ENCODE measurements at places on chromosomes 13 and 19.

DNA sequence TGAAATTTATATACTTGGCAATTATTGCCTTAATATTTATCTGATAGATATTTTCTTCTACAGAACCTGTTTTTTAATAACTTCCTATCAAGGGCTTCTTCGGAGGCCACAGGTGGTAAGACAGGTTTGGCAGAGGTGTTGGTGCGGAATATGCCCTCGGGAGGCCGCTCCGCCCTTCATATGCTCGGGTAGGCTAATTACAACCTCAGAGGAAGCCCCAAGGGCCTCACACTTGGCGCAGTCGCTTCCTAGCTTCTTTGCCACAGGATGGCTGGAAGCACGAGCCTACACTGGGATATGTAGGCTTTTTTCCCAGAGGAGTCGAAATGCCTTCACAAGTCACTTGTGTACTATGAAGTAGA is 68.8 kb downstream of the LMO7 start:
- no peak for DNase-seq

GRCh38 chr13:74025369-74025768 is 108.8 kb downstream of the KLF12 start:
- no peak for DNase-seq

DNA sequence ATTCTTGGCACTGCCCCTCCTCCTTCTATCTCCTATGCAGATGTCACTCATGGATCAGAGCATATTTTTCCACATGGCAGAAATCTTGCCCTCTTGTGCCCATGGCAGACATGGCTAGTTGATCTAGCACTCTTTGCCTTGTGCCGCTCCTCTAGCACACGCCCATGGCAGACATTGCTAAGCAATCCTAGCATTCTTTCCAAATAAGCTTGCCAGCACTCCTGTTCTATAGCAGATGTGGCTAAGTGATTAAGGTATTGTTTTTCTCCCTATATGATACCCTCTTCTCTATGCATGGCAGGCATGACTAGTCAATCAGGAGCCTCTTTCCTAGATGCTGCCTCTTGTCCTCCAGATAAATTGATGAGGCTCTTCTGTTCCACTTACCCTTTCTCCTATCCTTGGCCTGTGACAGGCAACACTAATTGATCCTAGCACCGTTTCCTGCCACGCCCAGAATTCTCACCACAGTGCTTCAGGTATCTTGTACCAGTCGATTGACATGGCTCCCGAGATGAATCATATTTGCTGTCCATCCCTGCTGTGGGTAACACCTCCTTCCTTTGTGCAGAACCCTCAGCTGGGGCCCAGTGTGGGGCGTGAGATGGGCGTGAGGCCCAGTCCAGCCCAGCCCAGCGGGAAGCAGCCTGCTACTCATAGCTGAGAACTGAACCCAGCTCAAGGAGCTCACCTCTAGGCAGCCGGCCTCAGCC is 26.9 kb downstream of the TMED1 start:
- no peak for DNase-seq

- DNase-seq = no peak
Measured at GRCh38 chr19:50794876-50795663, 4.9 kb downstream of the ACP4 start.

- DNase-seq = no peak
Measured at GRCh38 chr13:114058051-114058867, 74.2 kb downstream of the RASA3 start.

GRCh38 chr13:95279016-95279415 is 22.2 kb downstream of the ABCC4 start:
- no peak for DNase-seq

GRCh38 chr19:30743702-30744101 is 371.5 kb downstream of the ZNF536 start:
- no peak for DNase-seq

GRCh38 chr13:51635137-51635878 is 51.0 kb downstream of the WDFY2 start:
- DNase-seq = no peak

GRCh38 chr13:41622432-41623429 is 165.4 kb downstream of the RGCC start:
- no peak for DNase-seq

DNA sequence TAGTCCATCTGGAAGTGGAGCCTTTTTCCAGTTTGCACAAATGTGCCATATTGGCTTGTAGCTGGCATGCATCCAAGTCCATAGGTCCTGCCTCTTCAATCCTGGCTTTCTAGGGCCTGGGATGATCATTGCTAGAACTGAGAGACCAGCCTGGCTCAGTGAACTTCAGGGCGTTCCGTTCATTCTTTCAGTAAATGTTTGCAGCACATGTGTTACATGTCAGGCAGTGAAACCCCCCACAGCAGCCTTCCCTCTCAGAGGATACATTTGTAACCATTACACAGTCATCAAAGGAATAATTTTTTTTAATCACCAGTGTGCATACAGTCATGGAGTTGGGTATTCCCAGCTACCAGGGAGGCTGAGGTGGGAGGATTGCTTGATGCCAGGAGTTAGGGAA is 9.7 kb downstream of the FUT2 start:
- no peak for DNase-seq

DNA sequence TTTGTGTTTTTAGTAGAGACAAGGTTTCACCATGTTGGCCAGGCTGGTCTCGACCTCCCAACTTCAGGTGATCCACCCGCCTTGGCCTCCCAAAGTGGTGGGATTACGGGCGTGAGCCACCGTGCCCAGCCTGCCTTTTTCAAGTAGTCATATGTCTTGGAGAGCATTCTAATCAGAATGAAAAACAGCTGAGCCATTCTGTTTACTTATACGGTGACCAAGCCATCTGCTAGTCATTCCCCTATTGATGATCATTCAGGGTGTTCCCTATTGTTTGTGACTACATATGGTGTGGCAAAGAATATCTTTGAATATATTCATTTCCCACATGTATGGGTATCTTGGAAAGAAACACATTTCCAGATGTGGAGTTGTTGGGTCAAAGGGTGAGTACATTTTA is 17.2 kb downstream of the BLOC1S3 start:
- DNase-seq = no peak

DNA sequence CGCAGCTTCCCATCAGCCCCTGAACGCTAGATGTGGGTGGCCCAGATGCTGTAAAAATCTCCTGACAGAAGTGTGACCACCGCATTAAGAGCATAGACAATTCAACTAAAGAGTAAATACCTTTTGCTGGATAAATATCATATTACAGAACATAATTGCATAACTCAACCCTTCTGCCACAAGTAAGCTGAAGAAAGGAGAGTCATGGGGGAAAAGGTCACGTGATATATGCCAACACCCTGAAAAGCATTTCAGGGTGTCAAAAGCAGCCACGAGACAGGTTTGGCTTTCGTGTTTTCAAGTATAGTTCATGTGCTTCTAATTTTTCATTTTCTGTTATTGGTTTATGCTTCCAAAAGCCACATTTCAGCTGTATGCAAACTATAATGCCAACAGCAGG is 71.3 kb downstream of the LHFPL6 start:
- no peak for DNase-seq

DNA sequence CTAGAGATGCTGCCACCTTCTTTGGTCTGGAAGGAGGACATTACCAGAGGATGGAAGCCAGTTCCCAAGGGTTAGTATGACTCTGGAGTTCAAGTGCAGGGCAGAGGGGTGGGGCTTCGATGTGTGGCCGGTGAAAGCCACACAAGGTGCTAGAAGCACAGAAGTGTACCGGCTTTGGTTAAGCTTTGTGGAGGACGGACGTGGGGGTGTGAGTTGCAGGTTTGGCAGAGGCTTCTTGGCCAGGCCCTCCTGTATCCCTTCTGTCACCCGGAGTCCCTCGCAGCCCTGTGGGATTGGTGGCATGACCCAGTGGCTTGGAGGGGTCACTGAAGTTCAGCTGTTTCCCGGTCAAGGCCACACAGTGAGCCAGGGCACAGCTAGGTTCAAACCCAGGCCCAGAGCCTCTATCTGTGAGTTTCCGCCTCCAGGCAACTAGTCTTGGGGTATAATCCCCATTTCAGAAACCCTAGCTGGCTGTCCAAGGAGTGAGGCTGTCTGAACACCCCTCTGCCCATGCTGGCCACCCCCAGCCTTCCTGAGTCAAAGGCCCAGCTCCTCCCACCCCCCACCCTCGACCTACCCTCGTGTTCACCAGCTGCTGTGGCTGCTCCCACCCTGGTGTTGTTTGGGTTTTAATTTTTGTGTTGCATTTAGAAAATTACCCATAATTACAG is 4.6 kb upstream of the SSBP4 start:
- no peak for DNase-seq

GRCh38 chr19:28281676-28282075 is 931.3 kb downstream of the UQCRFS1 start:
- no peak for DNase-seq

DNA sequence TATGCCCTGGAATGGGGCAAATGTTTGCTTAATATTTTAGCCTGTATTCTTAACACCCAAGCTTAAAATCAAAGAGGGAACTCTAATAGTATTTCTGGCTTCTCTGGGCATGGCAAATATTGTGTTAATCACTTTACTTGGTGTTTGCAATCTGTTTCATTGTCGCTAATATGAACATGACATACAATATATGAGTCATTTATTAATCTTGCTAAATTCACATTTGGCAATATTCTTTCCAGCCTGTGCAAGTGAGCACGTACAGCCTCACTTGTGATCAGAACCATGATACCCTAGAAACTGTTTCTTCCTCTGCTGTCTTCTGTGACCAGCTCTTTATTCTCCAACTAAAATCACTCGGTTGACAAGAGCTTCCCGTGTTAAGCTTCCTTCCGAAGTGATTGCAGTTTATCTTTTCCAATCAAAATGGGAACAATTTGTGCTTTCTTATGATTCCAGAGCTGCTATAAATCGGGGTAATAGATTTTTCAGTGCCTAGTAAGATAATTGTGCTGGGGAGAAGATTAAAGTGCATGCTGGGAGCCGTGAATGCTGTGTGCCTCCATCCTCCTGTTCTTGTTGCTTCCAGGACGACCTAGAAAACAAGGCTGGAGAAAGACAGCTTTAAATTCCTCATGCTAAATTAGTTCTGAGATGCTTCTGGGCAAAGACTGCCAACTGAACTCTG is 153.0 kb upstream of the TMTC4 start:
- DNase-seq = no peak

DNA sequence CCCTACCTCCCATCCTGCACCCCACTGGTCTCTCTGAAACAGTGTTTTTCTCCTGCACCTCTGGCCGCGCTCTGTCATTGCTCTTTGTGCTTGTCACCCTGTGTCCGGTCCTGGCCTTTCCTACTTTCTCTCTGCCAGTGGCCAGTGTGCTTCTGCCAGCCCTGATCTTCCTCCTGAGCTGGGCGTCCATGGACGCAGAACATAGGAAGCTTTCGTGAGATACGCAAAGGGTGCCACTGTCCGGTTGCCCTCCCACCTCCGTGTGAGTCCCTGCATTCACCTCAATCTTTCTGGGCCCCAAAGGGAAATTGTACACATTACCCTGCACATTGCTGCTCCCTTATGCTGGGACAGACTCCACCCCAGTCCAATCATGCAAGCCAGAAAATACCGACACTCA is 105.7 kb upstream of the SOX1 start:
- no peak for DNase-seq

DNA sequence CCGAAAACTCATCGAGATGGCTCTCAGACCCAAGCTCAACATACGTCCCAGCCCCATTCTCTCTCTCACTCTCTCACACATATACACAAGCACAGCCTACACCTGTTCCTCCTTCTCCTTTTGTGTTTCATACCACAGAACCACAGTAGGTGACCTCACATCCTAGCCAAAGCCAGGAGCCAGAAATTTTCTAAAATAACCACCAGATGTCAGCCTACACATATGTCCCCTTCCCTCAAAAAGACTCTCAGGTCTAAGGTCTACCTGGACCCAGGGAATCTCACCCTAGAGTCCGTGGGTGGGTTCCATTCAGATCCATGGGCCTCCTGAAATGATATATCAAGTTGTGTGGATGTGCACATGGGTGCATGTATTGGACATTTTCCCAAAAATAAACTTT is 104.2 kb upstream of the IPO5 start:
- DNase-seq = no peak

- no peak for DNase-seq
Measured at GRCh38 chr13:94711561-94712286, 621 bp downstream of the SOX21 start.

GRCh38 chr19:29417048-29417447 is 108.7 kb upstream of the VSTM2B start:
- DNase-seq = no peak

GRCh38 chr19:2561895-2562294 is 86.0 kb downstream of the GADD45B start:
- DNase-seq = peak; percentile 13

- DNase-seq = no peak
Measured at GRCh38 chr13:111402441-111402840, 82.0 kb downstream of the TEX29 start.

DNA sequence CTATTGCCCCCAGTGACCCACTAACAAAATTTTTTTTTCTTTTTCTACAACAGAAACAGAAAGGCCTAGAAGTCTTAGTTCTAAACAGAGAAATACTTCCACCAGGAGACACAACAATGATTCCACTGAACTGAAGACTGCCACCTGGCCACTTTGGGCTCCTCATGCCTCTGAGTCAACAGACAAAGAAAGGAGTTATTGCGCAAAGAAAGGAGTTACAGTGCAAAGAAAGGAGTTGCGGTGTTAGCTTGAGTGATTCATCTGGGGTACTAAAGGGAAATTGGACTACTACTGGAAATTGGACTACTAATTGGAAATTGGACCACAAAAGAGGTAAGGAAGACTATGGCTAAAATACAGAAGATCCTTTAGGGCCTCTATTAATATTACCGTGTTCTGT is 116.6 kb downstream of the PCDH17 start:
- DNase-seq = no peak

- DNase-seq = no peak
Measured at GRCh38 chr13:20684546-20684945, 19.0 kb upstream of the IL17D start.

- peak; percentile 90 for DNase-seq
Measured at GRCh38 chr19:17475541-17476115, 5.3 kb downstream of the SLC27A1 start.

DNA sequence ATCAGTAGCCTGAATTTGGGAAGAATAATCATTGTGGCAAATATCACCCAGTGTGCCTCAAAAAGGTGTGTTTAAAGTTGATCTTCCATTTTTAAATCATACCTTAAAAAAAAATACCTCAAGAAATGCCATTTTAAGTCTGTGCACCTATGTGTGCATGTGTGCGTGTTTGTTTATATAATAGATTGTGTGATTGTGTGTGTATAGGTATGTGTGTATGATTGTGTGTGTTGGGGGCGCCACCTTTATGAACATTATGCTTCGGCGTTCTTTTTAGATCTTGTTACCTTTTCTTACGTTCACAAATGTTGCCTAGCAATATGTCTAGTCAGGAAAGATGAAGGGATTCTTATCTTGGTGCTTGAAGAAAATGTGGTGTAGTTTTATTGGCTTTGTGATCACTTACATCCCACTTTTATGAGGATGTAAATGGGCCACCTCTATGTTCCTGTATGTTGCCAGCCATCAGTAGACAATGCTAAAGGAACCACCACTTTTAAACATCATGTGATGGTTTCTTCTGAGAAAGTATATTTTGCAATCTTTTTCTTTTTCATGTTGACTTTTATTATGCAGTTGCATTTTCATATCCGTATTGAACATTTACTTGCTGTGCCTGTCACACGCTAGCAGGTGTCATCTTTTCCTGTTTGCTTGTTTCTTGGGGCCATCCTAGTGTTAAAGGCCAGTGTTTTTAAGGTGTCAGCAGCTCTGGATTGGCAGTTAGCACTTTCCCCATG is 2.2 kb upstream of the IRS2 start:
- no peak for DNase-seq

Measured in dorsolateral prefrontal cortex (tissue), 122 donors.